ENCODE measurements at places on chromosomes 4 and X. TPM values are rescaled to one million over a fixed set of nuclear protein-coding genes. Genes with fewer than 3 reads are reported as not detected.

DNA sequence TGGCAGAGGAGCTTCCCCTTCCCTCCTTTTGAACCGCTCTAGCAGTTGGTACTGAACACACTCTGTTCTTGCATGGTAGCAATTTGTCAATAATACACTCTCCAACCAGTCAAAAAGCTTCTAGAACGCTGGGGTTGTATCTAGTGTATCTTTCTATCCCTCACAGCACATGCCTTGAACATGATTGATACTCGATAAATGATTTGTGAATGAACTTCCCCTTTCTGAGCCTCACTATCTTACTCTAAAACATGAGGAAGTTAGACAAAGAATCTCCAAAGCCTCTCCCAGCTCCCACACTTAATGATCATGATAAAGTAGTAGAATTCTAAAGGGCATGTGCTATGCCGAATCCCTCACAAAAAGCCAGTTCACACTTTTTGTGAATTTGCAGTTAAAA is 64.4 kb downstream of the DLG3 start:
- no peak for DNase-seq

- DNase-seq: no peak
These were observed 83.4 kb upstream of the MID1IP1 start for GRCh38 chrX:38717871-38718270.

- no peak for DNase-seq
These were observed 327.4 kb downstream of the PPP3CA start for GRCh38 chr4:101019941-101020401.

- no peak for DNase-seq
These were observed 12.1 kb downstream of the HEPH start for GRCh38 chrX:66176134-66176533.

DNA sequence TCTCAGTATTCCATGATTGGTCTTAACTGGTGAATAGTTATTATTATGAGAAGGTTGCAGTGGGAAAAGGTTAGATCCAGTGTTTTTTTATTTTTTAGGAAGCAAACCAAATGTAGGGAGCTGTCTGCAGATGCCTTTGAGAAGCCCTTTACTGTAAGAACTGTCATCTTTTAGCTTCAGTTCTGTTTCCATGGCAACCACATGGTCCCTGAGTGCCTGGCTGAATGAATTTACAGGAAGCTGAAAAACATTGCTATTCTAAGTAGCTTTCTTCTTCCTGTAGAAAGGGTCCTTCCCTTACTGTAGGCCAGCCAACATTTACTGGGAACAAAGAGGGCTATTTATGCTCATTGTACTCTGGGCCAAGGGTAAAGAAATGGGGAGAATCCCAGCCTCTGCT is 103.3 kb downstream of the DCLK2 start:
- no peak for DNase-seq

- no peak for DNase-seq
These were observed 32.9 kb downstream of the CPEB2 start for GRCh38 chr4:15035159-15035558.

- DNase-seq: no peak
These were observed 108.3 kb upstream of the CAMK2D start for GRCh38 chr4:113869743-113870375.

DNA sequence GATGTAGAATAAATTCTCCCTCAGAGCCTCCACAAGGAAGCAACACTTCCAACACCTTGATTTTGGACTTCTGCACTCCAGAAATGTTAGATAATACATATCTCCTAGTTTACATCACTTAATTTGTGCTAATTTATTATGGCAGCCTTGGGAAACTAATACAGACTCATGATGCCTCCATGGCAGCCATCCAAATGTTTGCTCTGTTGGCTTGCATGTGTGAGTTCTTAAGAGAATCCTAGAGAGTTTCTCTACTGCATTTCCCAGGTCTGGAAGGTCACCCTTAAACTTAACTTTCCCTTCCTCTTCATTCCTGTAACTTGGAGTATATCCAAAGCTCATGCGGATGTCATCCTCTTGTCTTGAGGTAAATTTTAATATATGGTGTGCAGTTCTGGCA is 956.1 kb downstream of the ADGRL3 start:
- no peak for DNase-seq

DNA sequence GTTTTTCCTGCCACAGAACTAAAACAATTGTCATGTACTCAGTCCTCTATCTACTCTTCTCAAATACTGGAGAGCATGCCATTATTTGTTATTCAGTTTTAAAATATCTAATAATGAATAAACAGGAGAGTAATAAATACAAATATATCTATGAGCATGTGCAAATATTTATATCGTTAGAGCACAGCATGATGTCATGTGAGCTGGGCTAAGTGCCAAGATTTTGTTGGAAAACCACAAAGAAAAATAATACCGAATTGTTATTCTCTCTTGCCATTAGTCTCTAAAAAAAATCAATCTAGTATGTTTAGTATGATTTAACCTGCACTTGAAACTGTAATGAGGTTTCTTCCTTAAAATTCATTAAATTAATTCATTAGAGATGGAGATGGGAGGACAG is 97.3 kb downstream of the DDX60 start:
- no peak for DNase-seq

GRCh38 chrX:41127477-41128192 is 42.4 kb downstream of the USP9X start:
- DNase-seq: no peak

DNA sequence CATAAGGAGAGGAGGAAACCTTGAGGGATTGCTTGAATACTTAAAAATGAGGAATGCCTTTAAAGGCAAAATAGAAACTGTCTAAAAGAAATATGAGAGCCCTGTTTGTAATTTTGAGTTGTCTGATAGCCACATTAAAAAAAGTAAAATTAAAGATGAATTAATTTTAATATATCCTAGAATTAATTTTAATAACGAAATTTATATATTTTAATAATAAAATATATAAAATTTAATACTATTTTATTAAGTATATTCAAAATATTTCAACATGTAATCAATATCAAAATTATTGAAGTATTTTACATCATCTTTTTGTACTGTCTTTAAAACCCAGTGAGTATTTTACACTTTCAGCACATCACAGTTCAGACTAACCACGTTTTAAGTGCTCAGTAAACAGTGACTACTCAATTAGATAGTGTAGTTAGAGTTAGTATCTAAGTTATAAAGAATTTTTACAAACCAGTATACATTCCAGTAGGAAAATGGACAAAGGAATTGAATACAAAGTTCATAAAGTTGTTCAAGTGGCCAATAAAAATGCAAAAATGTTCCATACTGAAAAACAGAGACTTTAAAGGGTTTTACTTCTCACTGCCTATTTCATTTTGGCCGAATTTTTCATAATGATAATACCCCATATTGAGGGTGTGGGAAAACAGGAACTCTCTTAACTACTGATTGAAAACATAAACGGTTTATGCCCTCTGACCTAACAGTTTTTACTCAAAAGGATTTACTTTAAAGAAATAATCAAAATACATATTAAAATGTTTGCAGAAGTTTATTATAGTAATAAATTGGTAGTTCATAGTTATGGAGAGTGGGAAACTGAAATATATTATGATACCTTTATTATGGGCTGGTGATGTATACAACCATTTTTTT is 2.9 kb downstream of the SLC30A9 start:
- DNase-seq: no peak

Gene USO1
- 20.0 TPM for total RNA-seq

Gene CTAG2
- total RNA-seq: not detected

Gene XAGE1A
- not detected for total RNA-seq

Gene ADGRG4
- not detected for total RNA-seq

Gene CXXC4
- 0.51 TPM for total RNA-seq

Gene TCP11X2
- not detected for total RNA-seq

Gene PAGE2B
- total RNA-seq: not detected

Data from uterus (tissue), 4 donors.